ENCODE measurements at places on chromosomes 6 and 20. TPM values are rescaled to one million over a fixed set of nuclear protein-coding genes. Genes with fewer than 3 reads are reported as not detected.

OR2H1 gene
- total RNA-seq = not detected

DNA sequence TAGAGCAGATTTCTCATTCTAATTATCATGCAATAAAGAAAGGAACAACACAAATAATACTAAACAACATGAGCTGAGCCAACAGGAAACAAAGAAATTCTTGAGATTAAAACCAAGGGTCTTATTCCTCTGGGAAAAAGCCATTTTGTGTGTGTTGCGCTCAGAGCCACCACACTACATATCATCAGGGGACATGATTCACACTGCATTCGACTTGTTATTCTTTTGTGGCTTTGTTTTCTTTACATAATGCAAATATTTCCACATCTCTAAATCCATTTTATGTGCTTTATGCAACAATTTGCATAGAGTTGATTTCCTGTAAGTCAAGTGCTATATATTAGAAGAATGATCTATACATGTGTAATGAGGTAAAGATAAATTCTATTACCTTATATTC lies 719.6 kb downstream of the TBC1D32 start:
- no peak for DNase-seq

DNA sequence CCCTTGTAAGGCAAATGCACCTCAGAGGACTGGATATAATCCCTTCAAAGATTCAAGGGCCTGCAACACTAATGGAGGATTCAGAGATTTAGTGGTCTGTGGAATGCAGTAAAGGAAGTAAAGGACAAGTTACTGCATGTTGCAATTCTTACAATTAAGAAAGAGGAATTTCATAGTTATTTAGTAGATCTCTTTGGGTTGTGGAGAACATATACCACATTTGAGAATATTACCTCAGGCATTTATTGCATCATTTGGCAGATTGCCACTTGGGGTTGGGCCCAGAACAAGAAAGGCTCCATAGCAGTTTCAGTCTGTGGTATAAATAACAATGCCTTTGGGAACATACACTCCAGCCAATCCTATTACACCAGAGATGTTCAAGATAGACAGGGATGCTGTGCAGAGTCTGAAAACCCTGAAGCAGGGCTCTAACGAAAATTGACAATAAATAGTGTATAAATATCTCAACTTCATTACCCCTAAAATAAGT lies 20.9 kb upstream of the EPM2A start:
- DNase-seq = no peak

DNA sequence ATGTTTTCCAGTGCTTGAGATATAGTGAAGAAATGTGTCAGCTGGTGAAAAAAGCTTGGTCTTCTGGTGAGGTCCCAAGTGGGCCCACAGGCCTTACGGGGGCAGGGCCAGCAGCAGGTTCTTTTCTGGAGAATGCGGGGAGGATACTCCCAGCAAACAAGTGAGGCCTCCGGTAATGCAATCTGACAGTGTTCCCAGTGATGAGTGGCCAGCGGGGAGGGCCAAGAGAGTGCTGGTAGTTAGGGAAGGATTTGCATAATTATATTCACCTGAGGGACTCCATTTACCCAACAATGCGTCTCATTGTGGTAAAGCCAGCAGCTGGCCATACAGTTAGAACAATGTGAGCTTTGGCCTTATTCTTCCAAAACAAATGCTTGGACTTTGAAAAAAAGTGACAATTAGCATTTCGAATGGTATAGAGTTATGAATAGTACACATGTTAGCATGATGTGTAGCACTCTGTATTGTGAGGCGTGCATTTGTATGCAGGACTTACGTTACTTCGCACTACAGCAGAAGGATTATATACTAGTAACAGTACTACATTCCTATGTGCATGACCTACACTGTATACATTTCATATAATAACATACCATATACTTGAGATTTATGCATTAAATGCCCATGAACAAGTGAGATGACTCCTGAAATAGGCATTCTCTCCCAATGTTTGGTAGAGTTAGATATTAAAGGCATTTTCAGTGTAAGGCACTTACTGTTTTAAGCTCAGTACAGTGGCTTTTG lies 69.8 kb downstream of the MYB start:
- peak; percentile 67 for DNase-seq
